CD4-positive, alpha-beta T cell (primary cell): ENCODE measurements at places on chromosomes 7 and 10. TPM values are rescaled to one million over a fixed set of nuclear protein-coding genes. Genes with fewer than 3 reads are reported as not detected.

UNCX gene
- total RNA-seq = not detected

HSPA12A gene
- 0.49 TPM for total RNA-seq

TRPV5 gene
- not detected for total RNA-seq

AKR1D1 gene
- not detected for total RNA-seq

ZFYVE27 gene
- 58.4 TPM for total RNA-seq

CPVL gene
- total RNA-seq = 4.5 TPM

CAV1 gene
- not detected for total RNA-seq

THSD7A gene
- total RNA-seq = not detected

RBP4 gene
- total RNA-seq = not detected

CHST12 gene
- 8.6 TPM for total RNA-seq

DENND2A gene
- total RNA-seq = not detected

DRGX gene
- total RNA-seq = not detected

ELN gene
- total RNA-seq = not detected

CTNNA3 gene
- 0.80 TPM for total RNA-seq

TMEM273 gene
- total RNA-seq = 2.2 TPM

PRF1 gene
- total RNA-seq = 7.4 TPM

SFMBT2 gene
- total RNA-seq = 41.0 TPM

CPA1 gene
- total RNA-seq = not detected

CRPPA gene
- total RNA-seq = 1.1 TPM

NCF1 gene
- total RNA-seq = 4.5 TPM

AKR1E2 gene
- 30.4 TPM for total RNA-seq

SLC26A4 gene
- not detected for total RNA-seq

SPDYE2 gene
- 0.36 TPM for total RNA-seq

AVPI1 gene
- 10.7 TPM for total RNA-seq

PIK3AP1 gene
- 0.59 TPM for total RNA-seq

HOXA2 gene
- total RNA-seq = not detected

ERVW-1 gene
- total RNA-seq = not detected

BLVRA gene
- 15.7 TPM for total RNA-seq

SMKR1 gene
- 0.49 TPM for total RNA-seq

LOXL4 gene
- not detected for total RNA-seq

PITX3 gene
- not detected for total RNA-seq

NAT16 gene
- not detected for total RNA-seq

PNLIPRP2 gene
- total RNA-seq = not detected

DNAJC12 gene
- total RNA-seq = not detected

FAM25A gene
- total RNA-seq = not detected

OR2A7 gene
- total RNA-seq = 5.6 TPM

CASP2 gene
- total RNA-seq = 21.9 TPM

SFRP5 gene
- not detected for total RNA-seq

IFIT1B gene
- 0.11 TPM for total RNA-seq

LLCFC1 gene
- total RNA-seq = not detected

LBX1 gene
- not detected for total RNA-seq

GIMAP6 gene
- 14.9 TPM for total RNA-seq
